ENCODE measurements at places on chromosomes 2 and 18.

GRCh38 chr18:69330385-69331005 lies 70.2 kb upstream of the DOK6 start:
- no peak for DNase-seq

- DNase-seq, result no peak
Observed at GRCh38 chr2:218988164-218988563, 3.2 kb upstream of the FEV start.

DNA sequence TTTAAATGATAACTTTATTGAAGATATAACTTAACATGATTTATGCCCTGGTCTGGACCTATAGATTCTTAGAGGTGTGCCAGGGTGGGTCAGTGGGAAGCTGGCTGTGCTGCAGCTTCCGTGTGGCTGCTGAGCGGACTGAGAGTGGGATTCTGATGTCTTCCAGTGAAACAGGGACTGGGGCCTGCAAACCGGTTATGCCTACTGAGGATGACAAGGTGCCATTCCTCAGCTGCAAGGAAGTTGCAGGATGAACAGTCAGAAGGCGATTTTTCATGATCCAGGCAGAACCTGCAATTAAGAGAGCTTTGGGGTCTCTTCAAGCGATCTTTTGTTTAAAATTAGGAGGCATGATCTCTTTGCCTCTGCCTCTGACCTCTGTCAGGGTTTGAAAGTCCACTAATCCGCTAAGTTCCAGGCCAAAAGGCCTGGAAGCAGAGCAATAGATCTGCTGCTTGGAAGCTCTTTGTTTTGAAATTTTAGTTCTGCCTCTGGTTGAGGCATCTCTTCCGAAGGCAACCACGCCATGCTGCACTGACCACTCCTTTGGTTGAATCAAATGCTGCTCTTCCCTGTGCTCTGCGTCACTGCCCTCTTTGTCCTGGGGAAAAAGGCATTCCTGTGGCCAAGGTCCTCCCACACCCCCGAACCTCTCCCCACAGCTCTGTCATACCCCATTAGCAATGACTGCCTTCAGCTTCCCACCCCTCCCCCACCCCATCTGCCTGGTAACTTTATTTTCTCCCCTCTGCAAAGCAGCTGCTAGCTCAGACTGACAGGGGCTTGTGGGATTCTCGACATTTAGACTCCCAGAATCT lies 2.0 kb downstream of the TMEM169 start:
- DNase-seq, result no peak

DNA sequence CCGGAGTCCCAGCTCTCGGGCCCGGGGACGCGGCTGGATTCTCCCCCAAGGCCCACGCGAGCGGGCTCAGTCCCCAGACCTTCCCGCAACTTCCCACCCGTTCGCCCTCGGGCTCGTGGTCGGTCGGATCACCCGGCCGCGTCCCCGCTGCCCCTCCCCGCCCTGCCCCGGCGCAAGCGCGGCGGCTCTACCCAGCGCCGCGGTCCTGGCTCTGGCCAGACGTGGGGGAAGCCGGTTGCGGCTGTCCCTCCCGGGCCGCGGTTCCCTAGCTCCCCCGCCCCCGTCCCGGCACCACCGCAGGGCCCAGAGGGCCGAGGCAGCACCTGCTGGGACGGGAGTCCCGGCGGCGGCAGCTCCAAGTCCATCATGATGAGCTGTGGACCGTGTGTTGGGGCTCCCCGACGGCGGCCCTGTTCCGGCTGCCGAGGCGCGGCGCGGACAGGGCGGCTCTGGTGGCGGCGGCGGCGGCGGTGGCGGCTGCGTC lies 276 bp downstream of the NFE2L2 start:
- DNase-seq, result no peak

- no peak for DNase-seq
Observed at GRCh38 chr2:36670881-36671595, 25.5 kb upstream of the VIT start.

DNA sequence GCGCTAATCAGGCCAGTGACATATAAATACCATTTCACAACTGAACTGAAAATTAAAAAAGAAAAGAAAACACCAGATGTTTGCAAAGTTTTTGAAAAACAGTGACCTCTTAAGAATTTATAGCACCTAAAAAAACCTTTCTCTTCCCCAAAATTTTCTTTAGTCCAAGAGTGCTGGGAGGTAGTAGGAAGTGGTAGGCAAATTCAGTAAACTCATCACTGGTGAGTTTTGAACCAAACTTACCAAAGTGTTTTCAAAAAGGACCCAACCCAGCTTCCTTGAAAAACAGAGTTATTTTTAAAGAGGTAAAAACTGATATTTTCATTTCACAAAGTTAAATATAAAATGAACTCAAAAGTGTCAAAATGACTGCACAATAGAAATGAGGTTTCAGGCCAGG lies 90.4 kb downstream of the TMEM247 start:
- DNase-seq, result no peak

GRCh38 chr18:62341473-62341872 lies 16.4 kb downstream of the TNFRSF11A start:
- DNase-seq, result no peak

DNA sequence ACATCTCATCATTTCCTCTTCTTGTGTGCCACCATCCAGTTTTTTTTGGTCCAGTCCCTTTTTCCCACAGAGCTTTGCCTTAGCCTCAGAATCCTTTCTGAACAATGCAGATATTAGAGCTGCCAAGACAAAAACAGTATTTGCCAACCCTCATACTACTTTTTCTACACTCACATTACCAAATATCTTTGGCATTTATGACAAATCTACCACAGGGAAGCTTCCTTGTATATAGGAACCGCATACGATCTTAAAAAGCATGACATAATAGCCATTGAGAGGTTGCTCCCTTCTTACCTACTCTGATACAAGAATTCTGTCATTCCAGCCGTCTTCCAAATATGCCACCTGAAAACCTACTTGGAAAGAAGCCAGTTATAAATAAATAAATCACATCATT lies 9.4 kb downstream of the ZNF24 start:
- DNase-seq, result no peak

DNA sequence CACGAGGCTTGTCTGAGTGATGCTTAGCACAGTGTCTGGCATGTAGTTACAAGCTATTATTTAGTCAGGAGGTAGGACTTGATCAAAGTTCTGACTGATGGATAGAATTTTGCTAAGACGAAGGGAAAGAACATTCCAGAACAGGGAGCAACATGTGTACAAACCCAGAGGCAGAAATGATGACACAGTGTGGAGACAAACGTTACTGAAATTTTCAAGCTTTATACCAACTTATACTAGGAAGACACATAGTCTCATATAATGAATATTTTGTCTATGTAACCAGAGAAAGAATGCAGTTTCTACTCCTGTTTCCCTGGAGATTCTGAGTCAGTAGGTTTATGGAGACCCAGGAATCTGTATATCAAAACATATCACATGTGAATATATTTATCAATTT lies 123.4 kb downstream of the FAM124B start:
- DNase-seq, result no peak

DNA sequence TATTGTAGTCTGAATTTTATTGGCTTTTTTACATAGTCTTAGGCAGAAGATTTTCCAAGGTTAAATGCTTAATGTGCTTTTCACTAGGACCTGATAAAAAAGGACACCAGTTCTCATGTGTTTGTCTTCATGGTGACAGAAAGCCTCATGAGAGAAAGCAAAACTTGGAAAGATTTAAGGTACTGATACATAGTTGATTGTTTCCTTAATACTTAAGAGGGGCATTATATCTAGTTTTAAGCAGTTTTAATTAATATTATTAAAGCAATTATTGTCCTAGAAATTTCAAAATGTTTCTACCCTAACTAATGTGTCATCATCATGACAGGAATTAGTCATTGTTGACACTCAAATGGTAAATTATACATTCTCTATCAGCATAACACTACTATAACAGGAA lies 35.3 kb downstream of the DDX1 start:
- no peak for DNase-seq

DNA sequence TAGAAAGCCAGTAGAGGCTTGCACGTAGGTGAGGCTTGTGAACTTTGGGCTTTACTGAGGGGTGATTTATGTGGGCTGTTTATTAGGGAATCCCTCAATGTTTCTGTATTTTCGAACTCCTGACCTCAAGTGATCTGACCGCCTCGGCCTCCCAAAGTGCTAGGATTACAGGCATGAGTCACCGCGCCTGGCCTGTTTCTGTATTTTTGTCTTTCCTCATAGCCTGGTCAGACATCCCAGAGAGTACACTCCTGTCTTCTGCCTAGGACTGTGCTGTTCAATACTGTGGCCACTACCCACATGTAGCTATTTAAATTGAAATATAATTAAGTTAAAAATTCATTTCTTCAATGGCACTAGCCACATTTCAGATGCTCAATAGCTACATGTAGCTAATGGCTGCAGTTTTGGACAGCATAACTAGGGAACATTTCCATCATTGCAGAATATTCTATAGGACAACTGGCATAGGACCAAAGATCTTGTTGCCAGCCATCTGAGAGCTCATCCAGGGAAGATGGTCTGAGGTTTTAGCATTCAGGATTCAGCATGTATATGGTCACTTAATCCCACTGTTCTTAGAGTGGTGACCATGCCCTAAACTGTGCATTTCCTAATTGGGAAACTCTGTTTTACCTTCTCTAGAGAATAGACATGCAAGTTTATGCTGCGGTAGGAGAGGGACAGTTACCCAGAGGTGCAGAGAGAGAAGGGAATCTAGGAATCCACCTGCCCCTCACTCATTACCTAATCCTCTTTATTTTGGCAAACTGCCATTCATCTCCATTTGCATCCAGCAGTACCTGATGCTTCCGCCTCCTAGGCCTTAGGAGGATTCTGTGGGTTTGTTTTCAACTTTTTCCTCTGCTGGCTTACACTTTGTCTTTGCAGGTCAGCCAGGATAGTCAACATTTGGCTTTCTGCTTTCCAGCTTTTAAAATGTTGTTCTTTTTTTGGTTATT lies 64.4 kb downstream of the LCLAT1 start:
- no peak for DNase-seq

GRCh38 chr2:241964133-241964532 lies 94.6 kb downstream of the RTP5 start:
- DNase-seq, result no peak

DNA sequence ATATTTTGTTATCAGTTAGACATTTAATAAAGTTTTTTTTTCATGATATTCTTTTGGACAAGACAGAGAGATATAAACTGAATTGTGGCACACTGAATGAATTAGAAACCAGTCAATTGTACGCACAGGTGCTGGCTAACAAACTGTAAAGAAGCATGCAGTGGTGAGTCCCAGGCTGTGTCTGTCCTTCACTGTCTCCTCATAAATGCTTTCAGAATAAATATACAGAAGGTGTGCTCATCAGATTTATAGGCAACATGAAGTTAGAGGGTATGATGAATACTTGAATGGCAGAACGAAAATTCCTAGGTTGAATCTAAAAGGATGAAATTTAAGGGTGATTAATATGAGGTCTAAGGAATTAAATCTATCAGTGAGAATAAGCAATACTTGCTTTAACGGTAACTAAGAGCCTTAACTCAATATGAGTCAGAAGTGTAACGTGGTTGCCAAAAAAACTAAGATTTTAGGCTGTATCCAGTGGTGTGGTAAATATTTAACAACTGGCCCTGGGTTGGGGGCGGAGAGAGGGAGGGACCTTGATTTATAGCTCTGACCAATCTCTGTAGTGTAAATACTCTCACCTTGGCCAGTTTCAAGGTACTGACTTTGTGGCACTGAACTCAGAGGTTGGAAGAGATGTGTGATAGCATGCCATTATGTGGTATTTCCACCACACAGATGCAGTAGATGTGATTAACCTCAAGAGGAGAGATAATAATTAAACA lies 41.9 kb upstream of the AAK1 start:
- no peak for DNase-seq

DNA sequence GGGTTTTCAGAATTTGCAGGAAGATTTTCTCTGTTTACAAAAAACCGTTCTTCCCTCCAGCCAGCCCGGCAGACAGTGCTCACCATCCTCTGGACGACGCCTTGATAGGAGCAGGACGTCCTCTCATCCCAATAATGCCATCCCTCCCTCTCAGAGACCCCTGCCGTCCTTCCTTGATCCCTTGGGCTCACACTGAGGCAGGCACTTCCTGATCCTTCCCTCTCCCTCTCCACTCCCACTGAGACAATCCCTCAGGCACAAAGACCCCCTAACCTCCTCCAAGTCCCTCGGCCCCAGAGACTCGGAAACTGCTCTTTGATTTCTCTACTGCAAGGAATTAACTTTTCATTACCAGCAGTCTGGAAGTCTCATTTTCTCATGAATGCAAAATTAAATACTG lies 42.5 kb downstream of the PAX3 start:
- DNase-seq, result no peak

GRCh38 chr2:215626812-215627281 lies 191.0 kb upstream of the FN1 start:
- peak; percentile 65 for DNase-seq

DNA sequence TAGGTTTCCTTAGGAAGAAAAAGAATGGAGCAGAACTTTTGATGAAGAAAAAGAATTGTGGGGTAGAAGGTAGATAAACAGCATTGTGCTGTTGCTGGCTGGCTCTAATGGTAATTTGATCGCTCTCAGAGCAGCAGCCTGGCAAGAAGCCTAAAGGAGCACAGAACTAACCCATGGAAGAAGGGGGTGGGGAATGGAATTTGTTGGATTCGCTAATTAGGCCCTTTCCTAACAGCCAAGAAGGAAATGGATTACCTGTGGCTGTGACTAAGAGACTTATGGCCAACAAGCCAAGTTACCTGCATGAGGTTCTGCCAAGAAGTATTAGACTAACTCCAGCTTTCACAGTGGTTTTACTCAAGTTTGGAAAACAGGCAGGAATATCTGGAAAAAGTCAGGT lies 210.6 kb downstream of the IKZF2 start:
- no peak for DNase-seq

- DNase-seq, result no peak
Observed at GRCh38 chr2:240727913-240728312, 36.2 kb downstream of the AQP12A start.

Data from SK-N-MC (cell line).